ENCODE measurements at places on chromosomes 11 and 22. TPM values are rescaled to one million over a fixed set of nuclear protein-coding genes. Genes with fewer than 3 reads are reported as not detected.
A peak's percentile ranks its signal among the peaks of the same experiment; 100 is the strongest.

DNA sequence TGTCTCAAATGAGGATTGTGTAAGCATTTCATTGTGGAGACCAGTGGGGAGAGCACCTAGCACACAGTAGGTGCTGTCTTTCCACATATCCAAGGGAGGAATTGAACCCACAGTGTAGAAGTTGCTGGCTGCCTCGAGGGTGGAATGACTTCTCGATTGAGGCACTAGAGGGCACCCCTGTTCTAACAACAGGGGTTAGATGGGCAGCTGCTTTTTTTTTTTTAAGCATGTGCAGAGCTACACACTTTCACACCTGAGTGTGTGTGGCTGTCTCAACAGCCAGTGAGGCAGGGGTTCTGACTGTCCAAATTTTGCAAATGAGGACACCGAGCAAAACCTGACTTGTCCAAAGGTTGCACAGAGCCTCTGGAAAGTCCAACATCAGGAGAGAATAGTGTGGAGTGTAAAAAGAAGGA lies 118.2 kb upstream of the CRYBB3 start:
- peak; percentile 45 for ATAC-seq

The TAF1D gene
- 132 TPM for total RNA-seq

- ATAC-seq: no peak
Observed at GRCh38 chr11:27898166-27898565, 197.9 kb upstream of the BDNF start.

GRCh38 chr11:72066855-72067254 lies 13.5 kb downstream of the NUMA1 start:
- no peak for ATAC-seq

DNA sequence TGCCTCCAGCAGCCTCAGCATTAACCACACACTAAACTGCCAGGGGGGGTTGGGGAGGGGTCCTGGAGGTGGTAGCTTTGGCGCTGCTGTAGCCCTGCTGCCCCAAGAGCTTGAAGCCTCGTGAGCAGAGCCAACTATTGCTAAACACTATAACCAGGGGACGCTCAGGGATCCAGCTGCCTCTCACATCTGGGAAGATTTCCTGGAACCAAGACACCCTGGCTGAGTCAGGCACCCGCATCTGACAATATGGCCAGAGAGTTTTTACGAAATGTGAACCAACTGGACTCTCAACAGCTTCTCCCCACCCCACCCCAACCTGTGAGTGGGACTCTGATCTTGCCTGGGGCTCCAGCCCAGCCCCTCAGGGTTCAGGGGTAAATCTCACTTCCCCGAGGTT lies 14.3 kb downstream of the C1QTNF6 start:
- no peak for ATAC-seq

DNA sequence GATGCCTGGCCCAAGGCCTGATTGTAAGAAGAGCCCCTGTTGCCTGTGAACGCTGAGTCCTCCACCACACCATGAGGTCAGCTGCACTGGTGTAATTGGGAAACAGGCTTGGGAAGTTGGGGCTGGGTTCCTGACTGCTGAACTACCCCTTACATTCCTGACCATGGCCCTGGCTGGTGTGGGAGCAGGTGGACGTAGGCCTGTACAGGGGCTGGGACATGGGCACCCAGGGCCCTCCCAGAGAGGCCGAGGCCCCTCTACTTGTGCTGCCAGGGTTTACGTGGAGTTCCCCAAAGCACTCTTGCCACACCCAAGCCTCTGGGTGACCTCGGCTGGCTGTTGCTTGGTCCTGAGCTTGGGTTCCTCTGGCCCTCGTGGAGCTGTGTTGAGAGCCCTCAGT lies 5.4 kb downstream of the RELT start:
- no peak for ATAC-seq

DNA sequence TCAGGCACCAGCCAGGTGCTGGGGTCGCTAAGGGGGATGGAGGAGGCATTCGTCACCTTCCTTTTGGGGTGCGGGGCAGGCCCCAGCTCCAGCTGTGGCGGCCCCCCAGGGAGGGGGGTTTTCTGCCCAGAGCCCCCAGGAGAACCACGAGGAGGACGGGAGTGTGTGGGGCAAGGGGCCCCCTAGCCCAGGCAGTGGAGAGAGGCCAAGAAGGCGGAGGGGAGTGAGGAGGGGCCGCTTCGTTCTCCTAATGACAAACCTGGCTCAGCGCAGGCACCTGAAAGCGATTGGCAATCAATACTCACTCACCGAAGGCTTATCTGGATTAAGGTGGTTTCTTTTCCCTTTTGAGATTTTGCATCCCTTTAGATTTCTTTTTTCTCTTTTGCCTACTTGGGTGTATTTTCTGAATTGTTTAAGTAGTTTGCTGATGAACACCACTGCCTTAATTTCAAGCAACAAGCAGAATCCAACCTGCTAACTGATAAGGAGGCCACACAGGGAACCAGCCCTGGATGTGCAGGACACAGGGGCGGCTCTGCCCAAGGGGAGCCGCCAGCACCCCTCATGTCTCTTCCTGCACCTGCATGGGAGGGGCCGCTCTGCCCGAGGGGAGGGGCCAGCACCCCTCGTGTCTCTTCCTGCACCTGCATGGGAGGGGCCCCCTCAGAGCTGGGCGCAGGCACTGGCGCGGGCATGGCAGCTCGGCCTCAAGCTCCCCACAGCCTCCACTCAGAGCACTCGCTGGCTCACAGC lies 122.3 kb downstream of the BRD1 start:
- no peak for ATAC-seq

DNA sequence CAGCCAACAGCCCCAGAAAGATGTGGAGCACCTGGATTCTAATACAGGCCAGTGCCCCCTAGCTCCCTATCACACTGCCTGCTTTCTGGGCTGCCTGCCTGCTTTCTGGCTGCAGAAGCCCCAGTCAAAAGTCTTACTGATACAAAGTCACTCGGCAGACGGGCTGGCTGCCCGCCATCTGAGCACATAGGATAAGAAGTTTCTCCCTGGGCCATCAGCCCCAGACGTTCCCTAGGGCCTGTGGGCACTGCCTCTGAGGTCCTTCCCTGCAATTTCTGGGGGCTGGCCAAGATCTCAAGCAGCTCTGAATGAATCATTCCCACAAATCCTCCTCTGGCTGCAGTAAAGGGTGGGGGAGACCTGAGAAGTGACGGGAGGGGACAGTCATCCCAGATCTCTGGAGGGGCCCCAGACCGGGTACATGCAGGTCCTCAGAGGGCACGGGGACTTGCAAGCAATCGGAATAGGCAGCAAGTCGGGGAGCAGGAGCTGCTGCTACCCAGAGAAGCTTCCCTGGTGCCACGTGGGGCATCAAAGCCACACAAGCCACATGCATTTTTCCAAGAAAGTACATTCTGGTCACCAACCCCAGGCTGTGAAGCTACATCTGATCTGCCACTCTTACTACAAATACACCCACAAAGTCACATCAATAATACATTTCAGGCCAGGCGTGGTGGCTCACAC lies 4.7 kb downstream of the TPST2 start:
- ATAC-seq: no peak

The CFAP300 gene
- total RNA-seq: 9.7 TPM

The FERMT3 gene
- 0.63 TPM for total RNA-seq

The F2 gene
- 1.1 TPM for total RNA-seq

The NAV2 gene
- total RNA-seq: 23.0 TPM

DNA sequence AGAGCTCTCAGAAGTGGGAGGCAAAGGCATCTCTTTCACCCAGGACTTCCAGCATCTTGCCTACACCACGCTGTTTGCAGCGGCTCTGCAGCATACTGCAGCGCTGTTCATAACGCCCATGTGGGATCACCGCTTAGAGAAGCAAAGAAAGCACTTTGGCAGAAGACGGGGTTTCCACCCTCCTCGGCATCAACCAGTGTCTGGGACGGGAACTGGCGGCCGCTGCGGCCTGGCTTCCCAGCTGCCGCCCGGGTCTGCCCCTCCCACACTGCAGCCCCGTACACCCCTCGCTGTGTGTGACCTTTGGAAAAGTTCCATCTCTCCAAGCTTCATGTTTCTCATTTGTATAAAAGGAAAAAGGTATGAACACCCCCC lies 545 bp upstream of the TIRAP start:
- ATAC-seq: peak; percentile 60

The LINC01488 gene
- total RNA-seq: 0.14 TPM

GRCh38 chr22:39221999-39222686 lies 22.6 kb downstream of the PDGFB start:
- no peak for ATAC-seq

The OR4A15 gene
- not detected for total RNA-seq

The PELI3 gene
- total RNA-seq: 9.9 TPM

The MCHR1 gene
- total RNA-seq: 4.6 TPM

GRCh38 chr11:115190196-115190595 lies 314.0 kb downstream of the CADM1 start:
- ATAC-seq: no peak

GRCh38 chr22:42673898-42674401 lies 24.8 kb upstream of the CYB5R3 start:
- no peak for ATAC-seq

GRCh38 chr22:49272546-49273125 lies 555.0 kb downstream of the BRD1 start:
- ATAC-seq: no peak

GRCh38 chr22:37967147-37967546 lies 13.6 kb downstream of the POLR2F start:
- no peak for ATAC-seq

- peak; percentile 15 for ATAC-seq
Observed at GRCh38 chr11:128346804-128347203, 240.6 kb downstream of the ETS1 start.

The ALDH3B2 gene
- total RNA-seq: not detected

The CCDC15 gene
- 1.5 TPM for total RNA-seq

GRCh38 chr22:44224166-44224565 lies 43.4 kb downstream of the PARVG start:
- no peak for ATAC-seq

The HEPN1 gene
- 0.58 TPM for total RNA-seq

The APOL6 gene
- under 0.01 TPM for total RNA-seq

GRCh38 chr11:107840129-107840484 lies 18.5 kb downstream of the SLC35F2 start:
- peak; percentile 28 for ATAC-seq

Data from motor neuron (in vitro differentiated cells).